ENCODE measurements at places on chromosomes 6 and 20.

DNA sequence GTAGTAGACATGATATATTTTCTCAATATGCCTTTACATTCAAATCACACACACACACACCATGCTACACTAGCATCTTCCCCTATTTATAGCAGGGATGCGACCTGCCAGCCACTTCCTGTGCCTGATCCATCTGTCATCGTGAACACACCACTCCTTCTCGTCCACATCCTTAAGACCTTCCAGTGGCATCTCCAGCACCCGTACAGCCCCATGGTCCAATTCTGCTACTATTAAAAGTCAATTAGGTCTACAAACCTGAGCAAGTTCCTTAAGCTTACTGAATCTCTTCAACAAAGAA is 54.5 kb downstream of the KIF16B start:
- DNase-seq, result no peak

GRCh38 chr6:105432797-105433196 is 29.9 kb upstream of the PREP start:
- DNase-seq, result no peak

GRCh38 chr6:3211681-3212080 is 15.8 kb downstream of the TUBB2B start:
- no peak for DNase-seq

GRCh38 chr6:151027936-151028838 is 162.7 kb downstream of the MTHFD1L start:
- no peak for DNase-seq

- DNase-seq, result no peak
Observed at GRCh38 chr6:144639654-144640053, 354.5 kb downstream of the UTRN start.

GRCh38 chr6:124237911-124238310 is 434.2 kb downstream of the NKAIN2 start:
- no peak for DNase-seq

- no peak for DNase-seq
Observed at GRCh38 chr6:165663377-165663735, 315 bp upstream of the PDE10A start.

GRCh38 chr6:52418606-52419005 is 1.5 kb upstream of the EFHC1 start:
- DNase-seq, result peak; percentile 67

DNA sequence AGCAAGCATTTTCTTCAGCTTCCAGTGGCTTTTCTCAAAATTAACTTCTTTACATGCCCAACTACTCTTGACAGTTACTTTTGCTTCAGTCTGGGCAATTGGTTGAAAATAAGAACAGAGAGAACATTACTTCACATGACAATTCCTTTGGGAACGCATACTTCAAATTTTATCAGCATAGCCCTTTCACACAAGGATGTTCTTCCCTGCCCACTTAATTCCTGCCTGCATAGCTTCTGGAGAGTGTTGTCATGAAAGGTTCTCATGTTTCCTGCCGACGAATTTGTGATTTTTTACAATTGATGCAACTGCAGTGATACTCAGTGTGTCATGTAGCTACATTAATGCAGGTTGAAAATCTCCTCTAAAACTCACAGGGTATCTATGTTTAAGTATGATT is 22.0 kb upstream of the SNRNP48 start:
- no peak for DNase-seq

- DNase-seq, result no peak
Observed at GRCh38 chr6:151488226-151488625, 5.6 kb upstream of the CCDC170 start.

- DNase-seq, result peak; percentile 22
Observed at GRCh38 chr6:150263765-150264404, 104.9 kb upstream of the IYD start.

DNA sequence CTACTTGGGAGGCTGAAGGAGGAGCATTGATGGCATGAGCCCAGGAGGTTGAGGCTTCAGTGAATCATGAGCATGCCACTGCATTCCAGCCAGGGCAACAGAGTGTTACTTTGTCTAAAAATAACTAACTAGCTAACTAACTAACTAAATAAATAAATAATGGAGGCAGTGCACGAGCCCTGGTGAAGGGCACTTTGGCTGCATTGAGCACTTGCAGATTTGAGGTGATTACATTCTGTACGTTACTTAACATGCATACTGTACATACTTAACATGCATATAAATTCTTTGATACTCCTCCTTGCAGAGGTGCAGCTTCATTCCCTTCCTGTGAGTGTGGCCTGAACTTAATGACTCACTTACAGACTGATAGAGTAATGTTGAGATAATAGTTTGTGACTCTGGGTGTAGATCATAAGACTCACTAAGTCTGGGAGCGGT is 10.7 kb downstream of the HLA-A start:
- DNase-seq, result no peak

DNA sequence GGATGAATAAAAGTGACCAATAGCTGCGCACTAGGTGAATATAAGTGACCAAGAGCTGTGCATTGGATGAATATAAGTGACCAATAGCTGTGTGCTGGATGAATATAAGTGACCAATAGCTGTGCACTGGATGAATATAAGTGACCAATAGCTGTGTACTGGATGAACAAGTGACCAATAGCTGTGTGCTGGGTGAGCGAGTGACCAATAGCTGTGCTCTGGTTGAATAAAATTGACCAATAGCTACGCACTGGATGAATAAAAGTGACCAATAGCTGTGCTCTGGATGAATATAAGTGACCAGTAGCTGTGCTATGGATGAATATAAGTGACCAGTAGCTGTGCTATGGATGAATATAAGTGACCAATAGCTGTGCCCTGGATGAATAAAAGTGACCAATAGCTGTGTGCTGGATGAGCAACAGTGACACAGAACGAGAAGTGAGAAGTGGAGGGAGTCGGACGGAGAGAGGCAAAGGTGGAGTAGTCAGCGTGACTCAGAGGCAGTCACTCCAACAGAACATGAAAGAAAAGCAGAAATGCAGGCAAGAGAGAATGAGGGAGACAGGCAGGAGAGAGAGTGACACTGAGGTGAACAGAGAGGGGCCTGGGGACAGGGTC is 38.5 kb downstream of the RBM38 start:
- no peak for DNase-seq

GRCh38 chr6:28802417-28803336 is 121.1 kb downstream of the TRIM27 start:
- peak; percentile 83 for DNase-seq

GRCh38 chr6:37717836-37718251 is 20.2 kb upstream of the MDGA1 start:
- no peak for DNase-seq

DNA sequence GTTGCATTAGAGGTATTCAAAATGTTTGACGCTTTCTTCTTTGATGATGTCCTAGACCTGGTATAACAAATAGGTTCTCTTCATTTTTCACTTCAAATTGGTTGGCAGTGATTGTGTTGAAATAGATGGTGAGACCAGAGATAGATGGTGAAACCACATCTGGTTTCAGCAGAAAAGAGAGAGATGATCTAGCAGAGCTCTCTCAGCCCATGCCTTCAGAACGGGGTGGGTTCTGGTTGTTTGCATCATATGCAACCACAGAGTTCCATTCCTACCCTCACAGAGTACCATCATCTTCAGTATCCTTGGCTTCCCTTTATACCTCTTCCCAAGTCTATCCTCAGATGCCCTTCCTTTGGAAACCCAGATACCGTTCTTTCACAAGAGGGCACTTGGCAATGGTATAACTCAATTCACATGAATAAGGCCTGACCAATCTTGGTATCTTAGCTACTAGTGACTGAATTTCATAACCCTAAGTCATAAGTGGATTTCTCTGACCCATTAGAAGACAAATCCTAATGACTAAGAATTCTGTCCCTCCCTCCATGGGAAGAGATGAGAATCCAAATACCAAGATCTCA is 93.7 kb downstream of the UBE3D start:
- no peak for DNase-seq

GRCh38 chr6:36781669-36782068 is 57.6 kb downstream of the CPNE5 start:
- DNase-seq, result no peak

GRCh38 chr6:3723966-3724365 is 27.5 kb downstream of the PXDC1 start:
- no peak for DNase-seq

DNA sequence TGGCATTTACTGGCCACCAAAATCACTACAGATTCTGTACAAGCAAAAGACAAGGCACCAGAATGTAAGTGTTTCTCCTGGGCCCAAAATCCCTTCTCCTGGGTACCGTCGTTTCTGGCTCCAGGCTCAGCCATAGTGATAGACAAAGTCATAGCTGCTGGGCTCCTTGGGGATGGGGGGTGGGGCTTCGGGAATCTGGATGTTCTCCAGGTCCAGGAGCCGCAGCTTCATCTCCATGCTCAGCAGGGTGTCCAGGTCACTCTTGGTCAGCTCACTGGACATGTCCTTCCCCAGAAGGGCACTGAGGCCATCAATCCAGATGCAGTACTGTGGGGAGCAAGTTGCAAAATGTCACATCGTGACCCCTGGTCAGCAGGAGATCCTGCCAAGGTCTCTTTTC is 39.2 kb downstream of the ELMO2 start:
- no peak for DNase-seq

GRCh38 chr6:161091151-161091550 is 99.6 kb downstream of the MAP3K4 start:
- no peak for DNase-seq

GRCh38 chr6:6793388-6794250 is 205.1 kb downstream of the LY86 start:
- DNase-seq, result no peak

GRCh38 chr6:79801362-79801761 is 146.0 kb downstream of the ELOVL4 start:
- no peak for DNase-seq

- no peak for DNase-seq
Observed at GRCh38 chr6:14765106-14765505, 480.8 kb upstream of the JARID2 start.

DNA sequence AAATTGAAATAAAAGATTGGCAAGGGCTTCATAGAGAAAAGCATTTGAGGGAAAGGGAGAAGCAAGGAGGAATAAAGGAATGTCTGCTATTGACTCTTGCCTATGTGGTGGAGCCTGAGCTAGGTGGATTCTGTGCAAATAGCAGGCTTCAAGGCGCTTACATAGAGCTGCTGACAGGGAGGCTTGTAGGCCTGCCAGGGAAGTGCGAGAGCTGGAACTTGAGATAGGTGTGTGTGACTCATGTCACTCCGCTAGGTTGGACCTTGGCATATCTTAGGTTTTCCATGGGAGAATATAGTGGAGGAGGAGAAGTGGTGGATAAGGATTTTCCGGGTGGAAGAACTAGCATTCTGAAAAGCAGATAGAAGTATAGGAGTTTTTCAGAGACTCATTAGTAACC is 14.0 kb downstream of the SNRNP48 start:
- DNase-seq, result no peak

DNA sequence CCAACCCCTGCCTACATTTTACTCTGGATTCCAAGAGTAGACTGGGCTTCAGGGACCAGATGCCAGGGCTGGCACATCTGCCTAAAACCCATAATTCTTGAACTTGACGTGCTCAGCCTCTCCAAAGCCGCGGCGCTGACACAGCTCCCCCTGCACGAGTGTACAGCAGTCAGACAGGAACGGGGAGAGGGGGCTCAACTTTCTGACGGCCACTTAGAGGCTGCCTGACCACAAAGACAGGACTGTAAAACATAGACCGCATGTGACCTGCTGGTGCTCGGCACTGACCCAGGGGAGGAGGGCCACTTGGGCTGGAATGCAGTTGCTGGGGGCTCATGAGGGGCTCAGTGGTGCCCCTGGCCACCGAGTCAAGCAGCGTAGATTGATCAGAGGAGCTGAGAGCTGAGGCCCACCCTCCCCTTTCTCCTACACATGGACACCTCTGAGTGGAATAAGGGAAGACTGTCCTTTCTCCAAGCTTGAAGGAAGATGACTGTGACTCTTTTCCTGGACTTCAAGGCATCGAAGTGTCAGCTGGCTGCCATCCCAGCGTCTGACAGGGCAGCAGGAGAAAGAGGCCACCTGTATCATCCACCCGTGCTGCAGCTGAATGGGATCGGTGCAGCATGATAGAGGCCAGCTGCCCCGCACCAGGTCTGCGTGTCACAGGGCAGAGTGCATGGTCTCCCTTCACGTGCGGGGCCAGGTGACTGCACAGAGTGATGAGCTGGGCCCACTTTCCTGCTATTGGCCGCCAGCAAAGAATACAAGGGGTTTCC is 171.3 kb upstream of the AGPAT4 start:
- no peak for DNase-seq

GRCh38 chr6:146545581-146545980 is 1.9 kb downstream of the RAB32 start:
- DNase-seq, result no peak

DNA sequence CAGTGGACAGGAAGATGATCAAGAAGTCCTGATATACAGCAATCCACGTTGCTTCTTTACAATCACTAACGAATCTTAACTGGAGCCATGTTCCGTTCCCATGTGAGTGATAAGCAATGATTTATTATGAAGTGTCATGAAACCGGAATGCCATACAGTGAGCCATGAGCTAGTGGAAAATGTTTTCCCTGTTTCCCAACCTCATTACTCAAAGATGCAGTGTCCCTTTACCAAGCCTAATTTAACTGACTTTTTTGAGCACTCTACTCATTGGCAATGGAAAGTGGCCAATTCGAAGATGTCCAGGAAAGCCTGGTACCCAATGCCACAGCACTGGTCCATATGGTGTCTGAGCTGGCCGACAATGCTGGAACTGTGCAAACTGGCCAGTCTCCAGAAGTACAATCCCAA is 148.3 kb downstream of the ZNF217 start:
- no peak for DNase-seq

DNA sequence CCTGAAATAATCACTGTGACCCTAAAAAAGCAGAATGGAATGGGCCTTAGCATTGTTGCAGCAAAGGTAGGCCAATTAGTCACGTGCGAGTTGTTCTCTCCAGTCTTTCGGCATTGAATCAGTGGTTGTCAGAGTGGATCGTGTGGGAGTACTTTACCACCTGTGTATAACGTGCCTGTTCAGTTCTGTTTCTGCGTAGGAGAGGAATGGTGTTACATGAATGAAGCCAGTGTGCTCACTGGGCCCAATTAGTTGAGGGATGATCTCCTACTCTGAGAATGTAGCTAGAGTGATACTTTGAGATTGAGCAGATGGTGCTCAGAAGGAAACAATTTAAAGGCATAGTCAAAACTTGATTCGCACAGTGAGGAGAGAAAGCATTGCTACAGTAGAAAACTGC is 72.4 kb upstream of the KIF25 start:
- DNase-seq, result no peak

- no peak for DNase-seq
Observed at GRCh38 chr6:105536961-105537360, 134.1 kb upstream of the PREP start.

Data from NCI-H69 (cell line).